ENCODE measurements at places on chromosomes 1 and 21. TPM values are rescaled to one million over a fixed set of nuclear protein-coding genes. Genes with fewer than 3 reads are reported as not detected.

The VAV3 gene
- 1.4 TPM for total RNA-seq

The CENPS gene
- 28.1 TPM for total RNA-seq

The MGST3 gene
- total RNA-seq: 213 TPM

The FCRL1 gene
- total RNA-seq: not detected

The ATPAF1 gene
- total RNA-seq: 33.1 TPM

The PLPPR5 gene
- total RNA-seq: not detected

The DAB1 gene
- not detected for total RNA-seq

The OR2T35 gene
- not detected for total RNA-seq

The CNKSR1 gene
- total RNA-seq: 0.45 TPM

Data from A549 treated with CpdA at 1 μM for 4 hours (cell line).